ENCODE measurements at places on chromosomes 12 and 14. TPM values are rescaled to one million over a fixed set of nuclear protein-coding genes. Genes with fewer than 3 reads are reported as not detected.

REP15 gene
- 4.7 TPM for total RNA-seq

EMP1 gene
- 7.8 TPM for total RNA-seq

NFATC4 gene
- 4.4 TPM for total RNA-seq

PNMA1 gene
- 85.1 TPM for total RNA-seq

TAS2R46 gene
- 14.4 TPM for total RNA-seq

TAS2R9 gene
- 2.8 TPM for total RNA-seq

RASAL1 gene
- 2.8 TPM for total RNA-seq

NTS gene
- 12.2 TPM for total RNA-seq

MBD6 gene
- total RNA-seq: 6.3 TPM

CMKLR1 gene
- 1.3 TPM for total RNA-seq

POLE2 gene
- total RNA-seq: 9.4 TPM

UNC119B gene
- total RNA-seq: 16.0 TPM

DPPA3 gene
- total RNA-seq: not detected

BICD1 gene
- total RNA-seq: 146 TPM

RFX4 gene
- total RNA-seq: 9.4 TPM

KIF5A gene
- 97.0 TPM for total RNA-seq

CACNA1C gene
- total RNA-seq: 54.8 TPM

TAS2R7 gene
- total RNA-seq: 0.94 TPM

TSPAN9 gene
- total RNA-seq: 11.0 TPM

KRT85 gene
- not detected for total RNA-seq

KLRC1 gene
- total RNA-seq: not detected

ANKS1B gene
- total RNA-seq: 534 TPM

TAS2R31 gene
- total RNA-seq: 46.6 TPM

FLRT2 gene
- total RNA-seq: 372 TPM

ZNF891 gene
- 30.4 TPM for total RNA-seq

KIF26A gene
- 17.8 TPM for total RNA-seq

SLC10A1 gene
- total RNA-seq: not detected

PRMT5 gene
- 46.6 TPM for total RNA-seq

TROAP gene
- 2.8 TPM for total RNA-seq

LMNTD1 gene
- total RNA-seq: not detected

IRAK3 gene
- 6.9 TPM for total RNA-seq
